ENCODE measurements at places on chromosomes 5 and 9.

- DNase-seq: no peak
These were observed 19.5 kb downstream of the TTC33 start for GRCh38 chr5:40736103-40736875.

GRCh38 chr5:39266442-39266841 lies 47.1 kb upstream of the FYB1 start:
- no peak for DNase-seq

- no peak for DNase-seq
These were observed 284.2 kb upstream of the IRX1 start for GRCh38 chr5:3311433-3311832.

DNA sequence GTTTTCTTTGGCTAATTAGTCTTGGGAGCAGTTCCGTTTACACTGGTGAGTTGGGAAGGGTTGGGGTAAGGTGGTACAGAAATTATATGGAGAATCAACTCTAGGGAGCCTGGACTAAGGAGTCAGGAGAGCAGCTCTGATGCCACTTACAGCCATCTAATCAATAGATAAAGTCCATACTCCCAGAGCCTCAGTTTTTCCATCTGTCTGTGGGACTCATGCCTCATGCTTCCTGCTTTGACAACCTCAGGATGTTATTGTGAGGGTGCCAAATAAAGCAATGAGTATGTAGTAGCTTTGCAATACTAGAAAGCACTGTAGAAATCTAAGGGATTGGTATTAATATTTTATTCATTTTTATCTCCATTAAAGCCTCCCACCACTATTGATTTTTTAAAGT lies 105.0 kb downstream of the GALNT10 start:
- no peak for DNase-seq

DNA sequence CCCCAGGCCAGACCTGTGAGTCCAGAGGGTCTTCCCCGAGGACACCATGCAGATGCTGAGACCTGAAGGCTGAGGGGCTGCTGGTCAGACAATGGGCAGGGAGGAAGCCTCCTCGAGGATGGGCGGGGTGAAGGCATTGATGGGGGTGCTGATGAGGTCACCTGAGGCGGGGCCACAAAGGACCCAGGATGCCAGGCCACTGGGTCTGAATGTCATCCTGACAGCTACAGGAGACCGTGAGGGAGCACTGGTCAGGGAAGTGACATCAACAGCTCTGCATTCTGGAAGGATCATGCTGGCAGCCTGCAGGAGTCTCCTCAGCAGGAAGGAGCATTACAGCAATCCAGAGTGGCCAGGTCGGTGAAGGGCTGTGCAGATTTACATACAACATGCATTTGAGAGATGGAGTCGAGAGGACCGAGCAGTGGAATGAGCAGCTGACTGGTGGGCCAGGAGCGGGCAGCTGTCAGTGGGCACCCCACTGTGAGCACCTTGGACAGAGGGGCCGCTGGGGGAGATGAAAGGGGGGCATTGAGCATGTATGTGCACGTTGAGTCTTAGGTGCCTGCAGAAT lies 77.7 kb upstream of the ADAMTS2 start:
- no peak for DNase-seq

- no peak for DNase-seq
These were observed 36.9 kb upstream of the ADAMTS16 start for GRCh38 chr5:5103245-5103644.

Measured in stimulated activated CD4-positive, alpha-beta T cell treated with anti-CD3 and anti-CD28 coated beads, TNF-alpha, amount 100 ng/mL, for 4 hours (primary cell).